Left ventricle myocardium superior (tissue), 1 donor: ENCODE measurements at places on chromosomes 4 and X. TPM values are rescaled to one million over a fixed set of nuclear protein-coding genes. Genes with fewer than 3 reads are reported as not detected.

Gene GJB1
- total RNA-seq = not detected

Gene TSPAN6
- 4.8 TPM for total RNA-seq

Gene MAGEC3
- not detected for total RNA-seq

Gene ZDHHC15
- 3.5 TPM for total RNA-seq

Gene P2RY4
- total RNA-seq = not detected

Gene BRS3
- not detected for total RNA-seq

Gene GYPB
- not detected for total RNA-seq

Gene ZNF630
- 3.0 TPM for total RNA-seq

Gene MAGEC2
- not detected for total RNA-seq

Gene BEND2
- 0.12 TPM for total RNA-seq

Gene TBX22
- total RNA-seq = not detected

Gene KANTR
- 4.8 TPM for total RNA-seq

DNA sequence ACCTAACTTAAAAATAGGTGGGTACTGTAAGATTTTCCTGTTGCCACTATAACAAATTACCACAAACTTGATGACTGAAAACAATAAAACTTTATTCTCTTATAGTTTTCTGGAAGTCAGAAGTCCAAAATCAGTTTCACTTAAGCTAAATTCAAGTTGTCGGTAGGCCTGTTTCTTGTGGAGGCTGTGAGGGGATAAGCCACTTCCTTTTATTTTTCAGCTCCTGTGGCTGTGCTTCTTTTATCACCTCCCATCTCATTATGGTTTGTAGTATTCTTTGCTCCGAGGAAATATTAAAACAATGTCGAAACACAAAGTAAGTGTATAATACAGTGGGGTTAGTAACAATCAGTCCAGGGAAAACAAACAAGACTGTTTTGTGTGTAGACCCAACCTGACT lies 610.5 kb upstream of the TECRL start:
- DNase-seq = no peak

DNA sequence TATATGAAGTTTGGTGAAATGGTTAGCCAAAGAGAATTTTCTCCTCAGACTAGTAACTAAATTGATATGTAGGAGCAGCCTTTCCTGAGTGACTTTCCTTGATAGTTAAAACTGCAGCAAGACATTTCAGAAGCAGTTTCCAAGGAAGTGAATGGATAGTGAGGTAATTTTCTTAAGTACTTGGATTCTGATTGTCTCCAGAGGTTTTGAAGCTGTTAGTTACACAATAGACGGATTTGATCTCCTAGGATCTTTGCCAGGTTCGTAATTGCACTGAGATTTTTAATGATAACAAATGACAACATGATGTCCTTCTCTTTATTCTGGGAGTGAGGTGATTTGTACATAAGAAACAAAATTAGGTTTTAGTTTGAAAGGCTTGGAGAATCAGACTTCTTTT lies 29.2 kb downstream of the PRRG1 start:
- DNase-seq = no peak

- no peak for DNase-seq
Measured at GRCh38 chrX:74408304-74408703, 13.0 kb upstream of the SLC16A2 start.

DNA sequence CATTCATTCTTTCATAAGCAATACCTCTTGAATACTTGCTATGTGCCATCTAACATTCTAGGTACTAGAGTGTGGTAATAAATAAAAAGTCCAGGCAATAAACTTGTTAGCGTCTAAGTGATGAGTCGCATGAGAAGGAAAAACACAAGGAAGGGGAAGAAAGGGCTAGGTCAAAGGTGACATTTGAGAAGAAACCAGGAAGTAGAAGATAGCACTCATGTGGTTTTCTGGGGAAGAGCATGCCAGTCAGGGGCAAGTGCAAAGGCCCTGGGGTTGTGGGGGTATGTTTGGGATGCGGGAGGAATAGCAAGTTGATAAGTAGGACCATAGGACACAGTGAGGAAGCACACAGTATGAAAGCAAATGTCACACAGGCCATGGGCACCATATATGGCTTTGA lies 157.0 kb downstream of the TSPAN5 start:
- DNase-seq = no peak

DNA sequence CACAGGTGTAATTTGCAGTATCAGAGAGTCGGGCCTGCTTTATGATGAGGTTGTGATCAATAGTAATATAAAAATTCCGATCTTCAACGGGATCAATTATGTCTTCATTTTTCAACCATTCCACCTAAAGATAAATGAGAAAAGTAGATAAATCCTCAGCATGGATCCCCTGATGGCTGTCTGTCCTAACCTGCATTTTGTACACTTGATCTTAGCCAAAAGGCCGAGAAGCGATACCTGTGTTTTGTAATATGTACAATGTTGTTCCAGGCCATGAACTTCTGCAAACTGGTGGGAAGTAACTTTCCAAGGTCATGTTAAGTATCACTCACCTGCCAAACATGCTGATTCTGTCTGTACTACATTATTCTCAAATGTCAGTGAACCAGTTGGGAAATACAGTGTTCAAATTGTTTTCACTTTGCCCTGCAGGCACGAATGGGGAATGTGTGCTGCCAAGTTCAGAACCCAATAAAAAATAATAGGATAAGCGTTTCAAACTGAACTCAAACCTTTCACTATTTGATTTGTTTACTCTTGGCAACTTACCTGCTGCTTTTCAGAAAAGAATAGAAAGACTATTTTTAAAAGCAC lies 298.1 kb downstream of the UNC5C start:
- no peak for DNase-seq

DNA sequence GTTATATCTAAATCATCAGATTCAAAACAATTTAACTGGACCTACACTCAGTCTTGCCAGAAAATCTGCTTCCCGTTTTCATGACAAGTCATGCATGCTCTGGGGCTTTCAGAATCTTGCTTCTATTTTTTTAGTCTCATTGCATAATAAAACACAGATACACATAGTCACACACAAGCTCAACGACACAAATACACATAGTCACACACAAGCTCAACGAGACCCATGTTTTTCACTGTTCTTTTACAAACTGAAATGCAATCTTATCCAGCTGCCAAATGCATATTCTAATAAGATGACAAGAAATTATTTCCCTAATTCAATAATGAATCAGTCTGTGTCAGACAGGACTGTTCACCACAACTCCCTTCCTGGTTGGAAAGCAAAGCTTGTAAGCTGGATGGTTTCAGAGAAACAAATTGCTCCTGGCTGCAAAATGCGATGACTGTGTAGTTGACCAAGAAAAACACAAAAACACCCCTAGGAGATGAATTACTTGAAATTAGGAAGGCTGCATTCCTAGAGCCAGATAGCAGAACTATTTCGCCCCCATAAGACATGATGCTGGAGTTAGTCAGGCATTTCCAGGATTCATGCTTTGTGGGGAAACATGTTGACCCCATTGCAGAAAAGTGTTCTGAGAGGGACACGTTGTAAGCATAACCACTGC lies 208.7 kb downstream of the CHIC2 start:
- no peak for DNase-seq

- no peak for DNase-seq
Measured at GRCh38 chr4:726838-727237, 21.2 kb downstream of the PCGF3 start.

DNA sequence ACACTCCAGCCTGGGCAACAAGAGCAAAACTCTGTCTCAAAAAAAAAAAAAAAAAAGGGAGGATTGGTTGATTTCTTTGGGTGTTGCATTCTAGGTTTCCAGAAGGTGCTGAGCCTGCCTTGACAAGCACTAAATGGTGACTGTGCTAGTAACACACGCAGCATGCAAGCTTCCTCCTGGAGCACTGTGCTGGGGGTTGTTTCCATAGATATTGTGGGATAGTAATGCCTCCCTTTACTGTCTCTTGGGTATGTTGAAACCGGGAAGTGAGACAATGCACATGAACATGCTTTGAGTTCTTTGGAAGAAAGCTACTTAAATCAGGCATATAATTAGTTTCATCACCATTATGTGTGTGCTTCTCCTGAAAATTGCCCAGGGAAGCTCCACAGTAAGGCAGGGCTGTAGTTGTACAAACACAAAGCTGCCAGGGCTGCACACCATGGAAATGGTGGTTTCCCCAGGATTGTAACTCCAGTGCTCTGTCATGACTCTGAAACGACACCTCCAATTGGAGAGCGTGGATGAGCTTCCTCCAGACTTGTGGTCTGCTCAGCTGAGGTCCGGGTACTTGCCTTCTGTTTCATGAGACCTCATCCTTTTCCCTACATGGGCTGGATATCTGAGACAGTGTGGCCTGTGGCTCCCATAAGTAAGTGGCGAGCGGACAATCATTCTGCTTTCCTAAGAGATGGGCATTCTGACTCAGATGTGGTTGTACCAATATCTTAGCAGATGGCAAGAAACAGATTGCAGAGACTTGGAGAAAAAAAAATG lies 31.5 kb upstream of the STOX2 start:
- DNase-seq = no peak
